Effector memory CD4-positive, alpha-beta T cell (primary cell): ENCODE measurements at places on chromosomes 7 and 10.
A peak's percentile ranks its signal among the peaks of the same experiment; 100 is the strongest.

- no peak for DNase-seq
These were observed 22.1 kb downstream of the ABLIM1 start for GRCh38 chr10:114635797-114636550.

DNA sequence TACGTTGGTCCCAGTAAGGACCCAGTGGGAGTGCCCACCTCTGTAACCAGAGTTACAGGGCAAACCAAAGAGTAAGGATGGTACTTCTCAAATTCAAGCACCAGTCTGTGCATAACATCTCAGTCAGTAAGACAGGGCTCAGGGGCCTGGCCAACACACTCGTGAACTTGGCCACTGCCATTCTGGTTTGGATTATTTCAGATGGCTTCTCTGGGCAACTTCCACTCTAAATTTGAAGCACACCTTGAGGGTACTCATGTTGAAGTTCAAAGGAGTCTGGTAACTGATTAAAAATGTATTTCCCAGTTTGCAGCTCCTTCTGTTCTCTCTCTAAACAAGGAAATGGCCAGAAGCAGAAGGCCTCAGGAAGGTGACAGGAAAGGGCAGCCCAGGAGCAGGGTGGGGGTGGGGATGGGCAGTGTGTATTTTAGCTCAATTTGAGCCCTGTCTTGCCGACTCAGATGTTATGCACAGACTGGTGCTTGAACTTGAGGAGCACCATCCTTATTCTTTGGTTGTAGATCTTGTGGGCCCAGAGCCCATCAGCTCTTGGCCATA is 107.3 kb upstream of the GLI3 start:
- no peak for DNase-seq

DNA sequence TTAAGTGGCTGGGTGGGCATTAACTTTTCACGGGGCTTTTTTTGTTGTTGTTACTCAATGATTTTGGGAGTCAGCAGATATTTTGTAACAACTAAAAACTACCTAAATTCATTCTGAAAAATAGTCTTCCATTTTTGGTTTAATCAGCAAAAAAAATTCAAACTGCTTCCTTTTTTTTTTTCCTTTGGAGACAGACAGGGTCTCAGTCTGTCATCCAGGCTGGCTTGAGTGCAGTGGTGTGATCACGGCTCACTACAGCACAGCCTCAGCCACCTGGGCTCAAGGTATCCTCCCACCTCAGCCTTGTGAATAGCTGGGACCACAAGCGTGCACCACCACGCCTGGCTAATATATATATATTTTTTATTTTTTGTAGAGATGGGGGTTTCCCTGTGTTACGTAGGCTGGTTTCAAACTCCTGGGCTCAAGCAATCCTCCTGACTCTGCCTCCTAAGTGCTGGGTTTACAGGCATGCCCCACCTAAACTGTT is 36.5 kb downstream of the SKIDA1 start:
- DNase-seq: no peak

GRCh38 chr7:131970602-131971001 is 414.2 kb upstream of the PODXL start:
- no peak for DNase-seq

DNA sequence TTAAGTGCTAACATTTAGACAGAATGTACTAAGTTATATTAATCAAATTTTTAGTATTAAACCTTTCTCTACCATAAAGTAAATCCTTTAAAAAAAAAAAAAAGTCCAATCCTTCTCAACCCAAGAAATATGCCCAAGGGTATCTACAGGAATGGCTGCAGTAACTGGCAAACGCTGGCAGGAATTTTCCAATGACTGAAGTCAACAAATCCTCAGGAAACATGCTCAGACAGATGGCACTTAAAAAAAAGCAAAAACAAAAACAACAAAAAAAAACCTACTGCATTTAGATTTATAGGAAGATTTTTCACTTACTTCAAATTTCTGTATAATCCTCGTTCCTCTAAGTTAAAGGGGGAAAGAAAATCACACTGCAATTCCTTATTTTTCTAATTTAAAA is 666 bp downstream of the SVIL start:
- DNase-seq: no peak

- no peak for DNase-seq
These were observed 82.0 kb upstream of the GRB10 start for GRCh38 chr7:50864694-50865093.

DNA sequence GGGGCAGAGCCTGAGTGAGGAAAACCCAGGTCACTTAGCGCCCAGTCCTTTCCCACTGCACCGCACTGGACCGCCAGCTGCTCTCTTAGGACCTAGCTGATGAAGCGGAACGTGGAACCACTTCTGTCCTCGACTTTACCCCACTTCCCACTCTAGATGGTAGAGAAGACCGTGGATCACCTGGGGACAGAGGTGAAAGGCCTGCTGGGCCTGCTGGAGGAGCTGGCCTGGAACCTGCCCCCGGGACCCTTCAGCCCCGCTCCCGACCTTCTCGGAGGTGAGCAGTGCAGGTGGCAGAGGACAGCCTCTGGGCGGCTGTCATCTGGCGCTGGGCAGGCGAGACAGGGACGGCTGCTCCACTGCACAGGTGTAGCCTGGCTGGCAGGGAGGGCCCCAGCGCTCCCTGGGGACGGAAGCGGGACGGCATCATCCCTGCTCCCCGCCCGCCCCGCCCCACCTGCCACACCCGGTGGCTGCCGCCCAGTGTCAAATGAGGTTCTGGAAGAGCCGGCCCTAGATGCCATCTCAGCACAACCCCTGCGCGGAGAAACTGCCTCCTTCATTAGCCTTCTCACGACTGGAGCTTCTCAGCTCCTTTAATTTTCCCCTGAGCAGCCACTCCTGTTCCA is 11.7 kb downstream of the PLAC9 start:
- no peak for DNase-seq

- DNase-seq: no peak
These were observed 54.6 kb upstream of the OPN4 start for GRCh38 chr10:86599729-86600128.

GRCh38 chr10:59724098-59724938 is 14.7 kb upstream of the SLC16A9 start:
- no peak for DNase-seq

GRCh38 chr7:97555857-97556421 is 175.9 kb upstream of the TAC1 start:
- DNase-seq: no peak

GRCh38 chr7:27103489-27104226 is 1.2 kb upstream of the HOXA2 start:
- DNase-seq: no peak

GRCh38 chr10:79438021-79438698 is 7.3 kb downstream of the ZCCHC24 start:
- no peak for DNase-seq

DNA sequence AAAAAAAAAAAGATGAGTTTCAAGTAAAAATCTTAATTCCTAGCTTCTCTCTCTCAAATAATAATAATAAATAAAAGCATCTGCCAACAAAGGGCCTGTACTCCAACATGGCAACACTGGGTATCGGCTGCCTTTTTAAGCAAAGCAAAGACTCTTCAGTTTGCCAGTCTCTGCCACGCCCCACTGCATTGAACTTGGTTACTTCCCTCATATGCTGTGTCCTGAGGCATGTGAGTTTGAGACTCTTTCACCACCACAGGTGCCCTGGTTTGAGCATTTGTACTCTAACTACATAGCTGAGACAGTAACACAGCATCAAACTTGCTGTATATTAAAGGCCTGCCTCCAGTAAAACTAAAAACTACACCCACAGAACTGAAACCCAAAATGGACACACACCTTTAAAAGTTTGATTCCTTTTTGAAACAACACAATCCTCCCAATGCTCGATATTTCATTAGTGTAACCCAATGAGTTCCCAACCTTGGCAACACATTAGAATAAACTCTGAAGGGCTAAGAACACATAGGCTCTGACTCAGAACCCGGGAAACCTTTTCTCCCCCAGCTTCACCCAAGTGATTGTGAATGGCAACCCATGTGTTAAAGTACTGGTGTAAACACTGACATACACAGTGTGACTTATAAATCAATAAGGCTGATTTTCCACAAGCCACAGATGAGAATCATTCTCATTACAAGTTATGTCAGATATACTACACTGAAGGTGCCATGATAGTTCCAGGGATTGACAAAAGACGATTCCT is 12.0 kb downstream of the JAZF1 start:
- DNase-seq: no peak

- DNase-seq: no peak
These were observed at the start of gene GPRIN2 for GRCh38 chr10:46556515-46557318. TSS of gene GPRIN2 (minus strand) at chr10:46556658. CDS start at chr10:46550736, 5,922 bp downstream.

DNA sequence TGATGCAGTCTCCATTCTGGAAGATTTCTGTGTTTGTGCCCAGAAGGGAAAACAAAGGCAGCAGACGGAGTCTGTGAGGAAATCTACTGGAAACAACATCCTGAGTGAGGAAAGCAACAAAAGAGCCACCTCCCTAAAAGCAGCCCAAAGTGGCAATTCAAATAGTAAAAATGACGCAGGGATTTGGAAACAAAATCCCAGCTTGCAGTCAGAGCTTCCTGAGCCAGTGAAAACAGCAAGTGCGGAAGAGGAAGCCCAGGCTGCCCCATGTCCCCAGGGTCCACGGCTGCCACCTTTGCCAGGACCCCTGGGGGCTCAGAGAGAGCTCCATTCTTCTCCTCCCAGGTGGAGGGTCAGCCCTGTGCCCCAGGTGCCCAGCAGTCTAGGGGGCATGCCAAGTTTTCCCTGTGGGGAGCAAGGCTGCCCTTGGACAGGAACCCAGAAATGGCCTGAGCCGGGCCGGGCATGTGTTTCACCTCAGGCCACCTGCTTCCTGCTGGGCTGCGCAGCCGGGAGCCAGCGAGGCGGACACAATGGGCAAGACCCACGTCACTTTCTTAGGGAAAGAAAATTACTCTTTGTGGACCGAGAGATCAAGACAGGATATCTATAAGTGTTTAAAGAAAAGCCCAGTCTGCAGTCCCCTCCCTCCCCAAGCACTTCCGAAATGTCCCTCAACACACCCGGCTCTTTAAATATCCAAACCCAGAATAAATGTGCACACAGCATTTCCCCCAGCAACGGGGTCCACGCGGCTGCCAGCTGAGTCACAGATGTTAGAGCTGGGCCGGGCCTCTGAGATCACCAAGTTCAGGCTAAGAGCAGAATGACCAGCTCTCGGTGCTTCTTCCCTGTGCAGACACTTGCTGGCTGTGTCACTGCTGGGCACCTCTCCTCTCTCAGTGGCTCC is 231.1 kb downstream of the ARHGAP12 start:
- DNase-seq: no peak

GRCh38 chr10:120477743-120478141 is 20.7 kb downstream of the PLPP4 start:
- no peak for DNase-seq

DNA sequence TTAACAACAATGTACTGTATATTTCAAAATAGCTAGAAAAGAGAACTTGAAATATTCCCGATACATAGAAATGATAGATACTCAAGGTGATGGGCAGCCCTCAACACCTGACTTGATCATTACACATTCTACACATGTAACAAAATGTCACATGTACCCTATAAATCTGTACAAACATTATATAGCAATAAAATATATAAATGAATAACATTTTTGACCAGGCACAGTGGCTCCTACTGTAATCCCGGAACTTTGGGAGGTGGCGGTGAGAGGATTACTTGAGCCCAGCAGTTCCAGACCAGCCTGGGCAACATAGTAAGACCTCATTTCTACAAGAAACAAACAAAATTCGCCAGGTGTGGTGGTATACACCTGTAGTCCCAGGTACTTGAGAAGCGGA is 659.5 kb upstream of the NRP1 start:
- no peak for DNase-seq

- no peak for DNase-seq
These were observed 315.9 kb upstream of the ETV1 start for GRCh38 chr7:14305233-14305866.

DNA sequence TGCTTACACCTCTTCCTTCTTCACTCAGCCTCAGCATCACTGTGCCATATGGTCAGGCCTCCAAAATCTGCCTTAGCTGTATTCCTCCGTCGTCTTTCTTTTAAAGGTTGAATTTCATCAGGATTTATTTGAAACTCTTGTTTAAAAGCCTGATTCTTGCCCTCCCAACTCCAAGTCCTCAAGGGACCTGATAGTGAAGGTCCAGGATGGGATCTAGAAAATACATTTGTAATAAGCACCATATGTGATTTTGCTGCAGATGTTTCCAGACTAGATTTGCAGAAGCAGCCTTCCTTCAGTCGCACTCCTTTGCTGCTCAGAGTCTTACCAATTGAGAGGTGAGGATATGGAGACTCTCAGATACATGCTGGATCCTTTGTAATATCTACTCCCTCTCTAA is 101.0 kb upstream of the ANKRD1 start:
- DNase-seq: no peak

- DNase-seq: no peak
These were observed 640.0 kb downstream of the IPMK start for GRCh38 chr10:57627642-57628178.

- DNase-seq: no peak
These were observed 137.9 kb upstream of the HDAC9 start for GRCh38 chr7:18357691-18358090.

- DNase-seq: no peak
These were observed 2.1 kb downstream of the ADK start for GRCh38 chr10:74153123-74153522.

- DNase-seq: no peak
These were observed 39.3 kb downstream of the HBP1 start for GRCh38 chr7:107208024-107208521.

GRCh38 chr10:72552857-72553256 is 73.0 kb downstream of the MICU1 start:
- DNase-seq: no peak

DNA sequence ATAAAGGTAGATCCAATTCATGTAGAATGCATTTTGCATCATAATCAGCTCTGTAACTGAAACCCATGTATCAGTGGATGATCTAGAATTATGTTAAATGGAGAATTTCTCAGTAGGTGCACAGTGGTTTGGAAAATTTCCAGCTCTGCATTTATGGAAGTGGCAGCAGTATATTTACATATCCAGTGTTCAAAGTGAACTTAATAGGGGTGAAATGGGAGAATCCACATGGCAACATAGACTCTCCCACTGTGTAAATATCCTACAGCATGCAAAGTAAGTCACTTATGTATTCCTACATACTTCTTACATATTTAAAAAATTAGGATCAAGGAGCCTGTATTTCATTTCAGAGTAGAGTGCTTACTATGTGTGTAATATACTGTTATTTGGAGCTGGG is 35.3 kb downstream of the CDC14C start:
- no peak for DNase-seq

- no peak for DNase-seq
These were observed 78.6 kb downstream of the LCOR start for GRCh38 chr10:96910488-96911395.

GRCh38 chr10:24821986-24822385 is 98.3 kb upstream of the ARHGAP21 start:
- no peak for DNase-seq

- peak; percentile 8 for DNase-seq
These were observed 15.6 kb upstream of the PBLD start for GRCh38 chr10:68348265-68348741.

GRCh38 chr7:34162677-34163076 is 257.3 kb downstream of the BMPER start:
- DNase-seq: no peak

- no peak for DNase-seq
These were observed 1.1 kb downstream of the RADIL start for GRCh38 chr7:4882169-4883032.

- no peak for DNase-seq
These were observed 13.8 kb upstream of the AKR1B1 start for GRCh38 chr7:134472572-134473244.
